ENCODE measurements at places on chromosomes 16 and 17. TPM values are rescaled to one million over a fixed set of nuclear protein-coding genes. Genes with fewer than 3 reads are reported as not detected.
A peak's percentile ranks its signal among the peaks of the same experiment; 100 is the strongest.

- no peaks in the 10 kb centered on the region for H3K4me1 ChIP-seq
- no peak overlapping the region for H3K27ac ChIP-seq
- no peak overlapping the region for H3K4me3 ChIP-seq
These were observed 9.9 kb downstream of the SSTR5 start for GRCh38 chr16:1082266-1082951.

DNA sequence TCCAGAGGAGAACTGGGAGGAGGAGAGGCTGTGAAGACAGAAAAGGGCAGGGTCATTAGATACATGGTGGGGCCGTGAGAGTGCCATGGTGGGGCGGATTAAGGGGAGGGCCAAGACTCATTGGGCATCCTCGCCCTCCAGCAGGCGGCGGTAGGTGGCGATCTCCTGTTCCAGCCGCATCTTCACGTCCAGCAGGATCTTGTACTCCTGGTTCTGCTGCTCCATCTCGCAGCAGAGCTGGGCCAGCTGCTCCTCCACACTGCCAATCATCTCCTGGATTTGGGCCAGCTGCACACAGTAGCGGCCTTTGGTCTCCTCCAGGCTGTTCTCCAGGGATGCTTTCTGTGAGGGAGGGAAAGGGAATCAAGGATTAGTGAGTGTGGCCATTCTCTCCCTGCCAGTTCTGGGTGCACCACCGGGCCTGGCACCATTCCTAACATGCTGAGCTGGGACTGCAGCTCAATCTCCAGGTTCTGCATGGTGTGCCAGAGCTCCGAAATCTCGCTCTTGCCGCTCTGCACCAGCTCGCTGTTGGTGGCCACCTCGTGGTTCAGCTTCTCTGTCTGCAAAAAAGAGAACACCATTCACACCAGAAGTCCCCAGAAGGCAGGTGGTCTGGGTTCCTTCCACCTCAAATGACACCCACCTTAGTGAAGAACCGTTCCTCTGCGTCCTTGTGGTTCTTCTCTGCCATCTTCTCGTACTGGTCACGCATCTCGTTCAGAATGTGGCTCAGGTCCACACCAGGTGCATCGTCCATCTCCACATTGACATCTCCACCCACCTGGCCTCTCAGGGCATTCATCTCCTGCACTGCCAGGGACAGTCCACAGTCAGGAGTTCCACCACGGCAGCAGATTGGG, 129.0 kb downstream of the CCDC144A start:
- peaks cover 6% of the 10 kb centered on the region for H3K4me1 ChIP-seq
- H3K36me3 ChIP-seq, result no peaks in the 10 kb centered on the region
- no peak overlapping the region for H3K27ac ChIP-seq
- no peak overlapping the region for H3K4me3 ChIP-seq

- peaks cover 39% of the 10 kb centered on the region for H3K36me3 ChIP-seq
- H3K27ac ChIP-seq, result no peak overlapping the region
- H3K4me1 ChIP-seq, result peaks cover 33% of the 10 kb centered on the region
These were observed 220.0 kb downstream of the ZNF423 start for GRCh38 chr16:49635591-49636581.

DNA sequence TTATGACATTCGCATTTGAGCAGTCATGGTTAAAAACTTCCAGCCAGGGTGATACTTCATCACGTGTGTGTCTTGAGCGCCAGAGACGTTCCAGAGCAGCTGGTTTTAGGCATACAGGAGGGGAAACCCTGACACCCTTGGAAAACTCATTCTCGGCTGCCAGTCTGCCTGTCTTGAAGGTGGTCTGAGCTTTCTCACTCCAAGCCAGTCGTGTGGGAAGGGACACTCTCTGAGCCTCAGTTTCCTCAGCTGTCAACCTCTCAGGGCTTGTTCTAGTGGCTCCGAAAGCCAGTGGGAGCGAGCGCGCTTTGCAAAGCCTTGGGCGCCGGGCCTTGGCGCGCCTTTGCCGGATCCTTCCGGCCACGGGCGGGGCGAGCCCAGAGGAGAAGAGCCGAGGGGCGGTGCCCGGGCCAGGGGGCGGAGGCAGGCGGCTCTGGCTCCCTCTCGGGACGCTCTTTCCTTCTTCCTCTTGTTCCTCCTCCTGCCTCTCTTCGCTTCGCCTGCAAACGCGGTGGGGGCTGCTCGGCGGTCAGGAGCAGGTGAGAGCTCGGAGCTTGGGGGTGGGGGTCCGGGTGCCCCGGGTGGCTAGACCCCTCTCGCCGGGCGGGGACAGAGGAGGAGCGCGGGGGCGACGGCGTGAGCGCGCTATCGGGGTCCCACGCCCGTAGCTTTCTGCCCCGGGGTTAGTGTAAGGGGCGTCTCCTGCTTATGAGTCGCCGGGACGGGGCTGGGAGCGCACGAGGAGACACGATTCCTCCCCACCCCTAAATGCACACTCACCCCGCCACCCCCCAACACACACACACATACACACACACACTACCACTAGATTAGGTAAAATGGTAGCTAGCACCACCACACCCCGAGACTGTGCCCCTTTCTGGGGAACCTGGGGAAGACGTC, at the start of gene LDAF1:
Gene LDAF1 (plus strand): TSS at position 467 of the 903 bp plus-strand sequence. CDS start 2,509 bp downstream, outside the sequence.
- peak; percentile 92 for DNase-seq
- H3K4me3 ChIP-seq, result peak within 1 kb of the TSS; percentile 83
- no peaks in the 10 kb centered on the region for H3K27me3 ChIP-seq

Gene ASPHD1
- total RNA-seq, result not detected

DNA sequence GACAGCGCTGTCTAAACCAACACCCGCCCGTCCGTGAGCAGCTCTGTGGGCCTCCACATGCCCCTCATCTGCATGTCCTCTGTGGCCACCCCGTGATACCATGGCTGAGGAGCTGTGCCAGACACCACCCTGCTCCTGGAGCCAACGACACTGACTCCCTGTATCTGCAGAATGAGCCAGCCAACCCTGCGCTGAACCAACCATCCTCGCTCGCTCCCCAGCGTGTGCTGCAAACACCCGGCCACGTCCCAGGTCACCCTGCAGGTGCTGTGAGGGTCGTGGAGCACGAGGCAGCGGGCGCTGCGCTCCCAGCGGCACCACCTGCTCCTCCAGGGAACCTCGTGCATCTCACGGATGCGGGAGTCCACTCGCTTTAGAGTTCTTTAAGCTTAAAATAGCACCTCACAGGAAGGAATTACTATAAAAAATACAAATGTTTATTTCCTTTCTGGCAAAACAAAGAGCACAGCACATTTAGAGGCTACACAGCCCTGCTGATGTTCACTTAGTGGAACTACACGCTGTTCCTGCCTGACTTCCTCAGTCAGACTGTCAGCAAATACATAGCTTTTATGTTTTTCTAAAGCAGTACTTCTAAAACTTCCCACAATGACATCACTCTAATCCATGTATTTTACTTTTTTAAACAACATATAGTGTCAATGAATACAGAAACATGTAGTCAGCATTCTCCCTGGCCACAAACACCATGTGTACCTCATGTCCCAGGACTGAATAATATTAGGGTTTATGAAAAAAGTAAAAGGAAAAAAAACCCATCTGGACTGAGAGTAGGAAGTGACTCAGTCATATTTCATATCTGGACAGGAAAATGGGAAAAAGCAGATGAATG, 43.5 kb downstream of the MAP1LC3B start:
- no peaks in the 10 kb centered on the region for H3K36me3 ChIP-seq
- peak overlapping the region; percentile 69 for H3K27ac ChIP-seq
- no peak for DNase-seq
- no peaks in the 10 kb centered on the region for H3K27me3 ChIP-seq

Gene GAS2L2
- total RNA-seq, result not detected

Gene ACSM3
- total RNA-seq, result 5.0 TPM

GRCh38 chr17:17698371-17698770, 17.1 kb downstream of the RAI1 start:
- H3K27ac ChIP-seq, result peak overlapping the region; percentile 7
- no peaks in the 10 kb centered on the region for H3K27me3 ChIP-seq
- no peak overlapping the region for H3K4me3 ChIP-seq
- no peaks in the 10 kb centered on the region for H3K36me3 ChIP-seq
- H3K4me1 ChIP-seq, result peaks cover 97% of the 10 kb centered on the region
- DNase-seq, result no peak

DNA sequence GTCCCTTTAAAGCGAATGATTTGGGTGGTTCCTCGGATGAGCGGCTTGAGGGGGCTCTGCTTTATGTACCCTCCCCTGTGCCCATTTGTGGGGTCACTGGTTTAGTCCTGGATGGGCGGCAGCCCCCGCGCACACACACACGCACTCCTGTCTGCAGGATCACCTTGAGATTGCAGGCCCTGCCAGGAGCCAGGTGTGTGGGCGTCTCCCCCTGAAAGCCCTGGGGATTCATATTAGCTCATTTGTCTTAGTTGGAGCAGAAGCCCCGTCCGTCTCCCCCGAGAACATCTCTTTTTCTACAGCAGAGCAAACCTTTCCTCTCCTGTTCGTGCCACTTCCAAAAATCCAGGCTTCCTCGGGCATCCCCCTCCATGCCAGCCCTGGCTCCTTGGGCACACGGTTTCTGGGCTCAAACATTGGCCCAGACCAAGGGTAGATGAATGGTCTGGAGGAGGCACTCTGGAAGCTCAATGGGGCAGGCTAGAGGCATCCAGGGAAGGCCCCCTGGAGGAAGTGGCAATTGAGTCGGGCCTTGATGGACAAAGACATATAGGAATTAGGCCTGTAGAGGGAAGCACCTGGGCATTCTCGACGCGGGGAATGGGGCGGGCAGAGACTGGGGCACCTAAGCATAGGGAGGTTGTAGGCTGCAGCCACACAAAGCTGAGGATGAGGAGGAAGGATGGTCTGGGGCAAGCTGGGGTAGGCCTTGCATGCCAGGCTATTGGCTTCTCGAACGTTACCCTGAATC, 218.5 kb upstream of the GSE1 start:
- no peaks in the 10 kb centered on the region for H3K27me3 ChIP-seq
- H3K36me3 ChIP-seq, result no peaks in the 10 kb centered on the region
- DNase-seq, result no peak
- peaks cover 26% of the 10 kb centered on the region for H3K4me1 ChIP-seq

Gene ZNF232
- 6.2 TPM for total RNA-seq

Gene NPTX1
- not detected for total RNA-seq

Measured in heart left ventricle (tissue), 16 donors.